Endothelial cell (in vitro differentiated cells): ENCODE measurements at places on chromosomes 12 and 14. TPM values are rescaled to one million over a fixed set of nuclear protein-coding genes. Genes with fewer than 3 reads are reported as not detected.

DNA sequence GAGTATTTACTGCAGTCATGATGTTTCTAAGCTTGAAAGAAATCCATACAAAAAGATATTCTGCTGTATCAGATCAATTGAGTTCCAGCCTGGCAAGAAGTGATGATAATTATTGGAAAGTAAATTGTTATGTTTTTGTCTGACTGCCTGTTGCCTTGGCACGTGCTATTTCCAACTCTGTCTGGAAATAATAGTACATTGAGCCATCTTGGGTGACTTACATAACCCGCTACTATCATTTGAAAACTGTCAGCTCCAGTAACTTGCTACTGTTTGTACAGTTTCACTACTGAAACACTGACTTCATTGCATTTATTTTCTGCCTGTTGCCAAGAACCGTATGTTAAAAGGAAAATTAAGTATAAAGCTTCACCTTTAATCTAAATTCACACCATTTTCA lies 318.6 kb downstream of the ITPR2 start:
- no peak overlapping the region for H3K4me3 ChIP-seq
- H3K36me3 ChIP-seq = peaks cover 14% of the 10 kb centered on the region
- H3K4me1 ChIP-seq = peaks cover 5% of the 10 kb centered on the region
- DNase-seq = no peak

HCAR3 gene
- total RNA-seq = not detected

- H3K27me3 ChIP-seq = no peaks in the 10 kb centered on the region
- no peak overlapping the region for H3K4me3 ChIP-seq
- no peak for DNase-seq
- H3K4me1 ChIP-seq = peaks cover 5% of the 10 kb centered on the region
Observed at GRCh38 chr12:88662961-88663360, 82.7 kb upstream of the KITLG start.

GRCh38 chr12:62766496-62766895 lies 168.5 kb downstream of the PPM1H start:
- H3K36me3 ChIP-seq = peaks cover 46% of the 10 kb centered on the region
- DNase-seq = no peak
- H3K27ac ChIP-seq = no peak overlapping the region
- H3K4me3 ChIP-seq = peak overlapping the region; percentile 22
- peaks cover 3% of the 10 kb centered on the region for H3K27me3 ChIP-seq

MSRB3 gene
- 19.9 TPM for total RNA-seq

ZC3H10 gene
- total RNA-seq = 10.4 TPM

- no peak overlapping the region for H3K27ac ChIP-seq
- no peaks in the 10 kb centered on the region for H3K4me1 ChIP-seq
- no peaks in the 10 kb centered on the region for H3K36me3 ChIP-seq
- no peak for DNase-seq
- H3K27me3 ChIP-seq = peaks cover 6% of the 10 kb centered on the region
Observed at GRCh38 chr12:21580748-21581516, 23.7 kb downstream of the GYS2 start.

SIX6 gene
- not detected for total RNA-seq
